ENCODE measurements at places on chromosomes 7 and 10.

DNA sequence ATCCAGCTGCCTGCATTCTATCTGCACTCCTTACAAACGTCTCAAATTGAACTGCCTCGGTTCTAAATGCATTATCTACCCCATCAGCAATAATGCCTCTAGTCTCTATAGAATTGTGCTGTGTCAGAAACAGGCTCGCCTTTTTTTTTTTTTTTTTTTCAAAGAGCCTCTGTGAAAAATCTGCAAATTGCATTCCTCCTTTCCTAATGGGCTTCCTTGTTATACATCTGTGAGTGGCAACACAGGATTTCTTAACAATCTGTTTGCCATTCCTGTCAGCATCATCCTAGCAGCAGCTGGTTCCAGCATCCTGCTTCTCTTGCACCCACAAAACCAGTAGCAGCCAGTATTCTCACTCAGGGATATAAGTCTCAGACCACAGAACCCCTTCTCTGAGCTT is 413.5 kb upstream of the SEMA3D start:
- no peak for DNase-seq

GRCh38 chr7:70926666-70927065 is 205.3 kb upstream of the GALNT17 start:
- no peak for DNase-seq

DNA sequence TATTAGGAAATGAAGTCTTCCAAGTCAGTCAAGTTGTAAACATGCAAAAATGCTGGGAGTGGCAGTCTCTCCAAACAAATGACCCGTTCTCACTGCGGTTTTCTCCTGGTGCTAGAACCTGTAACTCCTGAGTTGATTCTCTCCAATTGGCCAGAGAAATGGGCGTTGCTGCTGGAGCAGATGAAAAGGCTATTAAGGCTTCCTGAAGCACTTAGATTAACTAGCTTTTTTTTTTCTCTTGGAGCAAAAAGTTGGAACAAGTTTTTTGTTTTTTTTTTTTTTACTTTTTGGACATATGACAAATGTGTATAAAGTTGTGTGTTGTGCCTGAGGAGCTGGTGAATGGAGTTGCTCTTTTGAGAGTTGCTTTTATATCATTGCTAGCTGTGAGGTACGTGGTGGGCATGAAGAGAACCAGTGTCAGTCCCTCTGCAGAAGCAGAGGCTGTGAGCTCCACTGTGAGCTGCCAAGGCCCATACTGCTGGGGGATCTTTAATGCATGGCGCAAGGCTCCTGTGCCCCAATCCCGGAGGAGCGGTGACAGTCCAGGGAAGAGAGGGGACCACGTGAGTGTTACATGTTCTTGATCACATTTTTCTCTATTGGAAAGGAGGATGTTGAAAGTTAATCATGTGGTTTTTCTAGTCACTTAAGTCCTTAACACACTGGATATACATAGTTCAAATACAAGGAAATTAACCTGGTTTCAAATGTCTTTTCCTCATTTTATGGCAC is 393.6 kb upstream of the GALNT17 start:
- DNase-seq, result no peak

DNA sequence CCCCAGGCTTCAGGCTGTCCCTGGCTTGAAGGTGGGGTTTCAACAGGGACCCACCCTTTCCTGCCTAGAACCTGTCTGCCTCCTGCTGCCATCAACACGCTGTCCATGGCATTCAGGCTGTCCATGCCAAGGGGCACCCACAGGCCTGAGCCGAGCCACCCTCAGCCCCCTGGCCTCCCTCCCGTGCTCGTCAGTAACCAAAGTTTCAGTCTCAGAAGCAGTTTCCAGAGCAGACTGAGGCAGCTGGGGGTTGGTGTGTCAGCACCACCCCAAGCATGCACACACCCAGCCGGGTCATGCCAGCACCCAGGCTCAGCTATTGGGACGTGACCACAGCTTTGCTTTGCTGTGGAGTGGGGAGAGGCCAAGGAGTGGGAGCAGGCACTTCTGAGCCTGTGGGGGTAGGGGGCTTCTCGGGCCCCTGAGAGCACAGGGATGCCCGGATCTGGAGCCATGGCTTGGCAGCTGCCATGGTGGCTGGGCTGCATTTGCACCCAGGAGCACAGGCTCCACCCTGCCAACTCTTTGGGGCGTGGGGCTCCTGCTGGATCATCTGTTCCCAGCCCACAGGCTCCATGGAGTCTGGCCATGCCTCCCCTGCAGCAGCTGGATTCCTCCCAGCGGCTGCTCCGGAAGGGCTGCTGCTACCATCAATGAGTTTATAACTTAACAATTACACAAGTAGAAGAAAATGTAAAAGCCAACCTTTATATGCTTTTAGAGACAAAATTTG is 314.5 kb upstream of the SEMA3C start:
- DNase-seq, result no peak

DNA sequence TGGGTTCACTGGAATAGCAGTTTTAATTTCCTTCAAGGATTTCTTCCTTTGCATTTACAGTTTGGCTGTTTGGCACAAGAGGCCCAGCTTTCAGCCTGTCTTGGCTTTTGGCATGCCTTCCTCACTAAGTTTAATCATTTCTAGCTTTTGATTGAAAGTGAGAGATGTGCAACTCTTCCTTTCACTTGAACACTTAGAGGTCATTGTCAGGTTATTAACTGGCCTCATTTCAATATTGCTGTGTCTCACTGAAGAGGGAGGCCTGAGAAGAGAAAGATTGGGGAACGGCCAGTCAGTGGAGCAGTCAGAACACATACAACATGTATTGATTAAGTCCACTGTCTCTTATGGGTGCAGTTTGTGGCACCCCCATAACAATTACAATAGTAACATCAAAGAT is 33.9 kb downstream of the PTTG1IP2 start:
- DNase-seq, result no peak

DNA sequence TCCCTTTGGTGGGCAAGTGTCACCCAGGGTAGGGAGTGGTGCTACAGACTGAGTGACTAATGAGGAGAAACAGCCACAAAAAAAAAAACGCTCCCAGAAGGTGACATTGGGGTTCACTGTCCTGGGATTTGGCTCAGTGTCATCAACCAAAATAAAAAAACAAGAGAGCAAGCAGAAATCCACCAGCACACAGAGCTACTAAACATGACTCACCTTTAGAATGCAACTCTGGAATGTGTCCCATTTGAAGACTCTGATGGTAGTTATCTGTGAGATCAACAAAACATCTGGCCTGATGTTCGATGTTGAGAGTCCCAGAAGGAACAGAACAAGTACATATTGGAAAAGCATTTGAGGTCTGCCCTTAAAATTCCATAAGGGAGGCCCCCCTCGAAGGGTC is 200.3 kb upstream of the LYZL2 start:
- DNase-seq, result no peak

Data from stimulated activated CD8-positive, alpha-beta memory T cell treated with anti-CD3 and anti-CD28 coated beads, Interleukin-4, amount 100 ng/mL, for 24 hours (primary cell).